ENCODE measurements at places on chromosomes 1 and 21.

DNA sequence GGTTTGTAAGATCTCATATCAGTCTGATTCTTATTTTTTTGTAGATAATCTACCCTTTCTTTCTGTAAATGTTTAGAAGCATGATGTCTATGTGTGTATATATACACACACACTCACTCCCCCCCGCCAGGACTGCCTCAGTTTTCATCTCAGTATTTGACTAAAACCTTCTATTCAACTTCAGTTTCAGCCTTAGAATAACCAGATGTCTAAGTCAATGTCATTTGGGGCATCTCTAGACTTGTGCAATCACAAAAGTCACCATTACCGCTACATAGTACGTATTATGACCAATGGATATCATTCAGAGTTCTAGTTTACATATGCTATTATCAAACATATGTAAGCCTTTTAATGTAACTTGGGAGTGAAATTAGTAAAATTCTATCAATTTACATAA lies 53.3 kb upstream of the BOLA1 start:
- DNase-seq, result no peak

GRCh38 chr1:162029157-162029556 lies 5.5 kb upstream of the OLFML2B start:
- DNase-seq, result no peak

- no peak for DNase-seq
These were observed 25.6 kb downstream of the EYA3 start for GRCh38 chr1:28062806-28063205.

GRCh38 chr1:118244194-118244593 lies 59.2 kb upstream of the SPAG17 start:
- no peak for DNase-seq

DNA sequence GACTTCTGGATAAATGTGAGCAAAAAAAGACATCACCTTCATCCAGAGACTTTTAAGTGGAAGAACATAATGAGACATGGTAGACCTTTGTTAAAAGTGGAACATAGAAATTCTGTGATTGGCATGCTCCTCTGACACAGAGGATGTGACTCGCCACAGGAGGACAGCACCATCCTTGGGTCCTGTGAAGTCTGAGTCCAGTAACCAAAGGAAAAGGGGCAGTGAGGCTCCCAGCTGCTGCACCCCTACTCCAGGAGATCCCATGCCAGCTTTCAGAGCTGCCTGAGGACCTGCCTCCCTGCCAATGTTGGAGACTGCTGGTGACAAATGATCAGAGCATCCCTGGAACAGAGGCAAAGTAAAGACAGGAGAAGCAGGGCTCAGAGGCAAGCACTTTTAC lies 136.2 kb downstream of the BRINP2 start:
- no peak for DNase-seq

- DNase-seq, result no peak
These were observed 1.0 kb downstream of the HPCAL4 start for GRCh38 chr1:39690225-39690624.

- DNase-seq, result no peak
These were observed 10.3 kb upstream of the L1TD1 start for GRCh38 chr1:62184336-62184735.

DNA sequence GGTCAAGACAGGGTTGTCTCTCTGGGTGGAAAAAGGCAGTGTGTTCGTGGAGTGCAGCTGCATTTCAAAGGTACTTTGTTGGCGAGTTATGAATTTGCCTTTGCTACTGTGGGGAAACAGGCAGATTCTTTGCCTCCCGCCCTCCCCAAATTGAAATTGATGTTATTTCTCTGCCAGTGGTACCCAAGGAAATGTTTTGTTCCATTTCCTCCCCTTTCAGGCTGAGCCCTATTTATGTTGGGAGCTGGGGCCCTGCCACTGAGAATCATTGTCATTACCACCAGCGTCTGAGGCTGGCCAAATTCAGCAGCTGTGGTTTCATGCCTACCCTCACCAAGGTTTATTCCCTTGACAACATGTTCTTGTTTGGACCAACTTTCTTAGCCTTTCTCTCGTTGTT lies 48.5 kb upstream of the OLIG2 start:
- no peak for DNase-seq

DNA sequence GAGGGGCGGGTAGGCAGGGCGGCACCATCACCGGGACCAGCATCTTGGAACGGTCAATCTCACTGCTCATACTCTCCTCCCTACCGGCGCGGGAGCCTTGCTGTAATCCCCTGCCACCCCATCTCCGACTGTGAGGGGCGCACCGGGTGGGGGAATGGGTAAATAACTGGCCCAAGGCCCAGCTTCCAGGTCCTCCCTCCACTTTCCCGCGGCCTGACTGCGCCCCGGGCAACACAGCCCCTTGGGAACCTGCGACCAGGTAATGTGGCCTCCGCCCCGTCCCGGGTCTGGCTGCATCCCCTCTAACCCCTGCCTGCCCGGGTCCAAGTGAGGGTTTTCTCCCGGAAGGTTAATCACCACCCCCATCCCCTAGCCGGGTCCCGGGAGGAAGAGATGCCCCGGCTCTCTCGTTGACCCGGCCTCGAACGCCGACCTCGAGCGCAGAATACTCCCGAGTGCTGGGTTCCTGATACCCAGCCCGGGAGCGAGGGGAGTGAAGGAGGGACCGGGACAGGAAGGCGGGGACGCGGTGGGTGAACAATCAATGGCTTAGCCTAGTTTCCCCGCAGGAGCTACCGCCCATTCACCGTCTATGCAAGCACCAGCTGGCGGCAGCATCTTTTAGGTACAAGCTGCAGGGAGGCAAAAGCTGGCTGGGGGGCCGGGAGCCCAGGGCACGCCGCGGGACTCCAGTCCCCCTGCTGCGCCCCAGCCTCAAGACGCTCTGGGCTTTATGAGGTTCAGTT lies 5.9 kb upstream of the LHX9 start:
- no peak for DNase-seq

DNA sequence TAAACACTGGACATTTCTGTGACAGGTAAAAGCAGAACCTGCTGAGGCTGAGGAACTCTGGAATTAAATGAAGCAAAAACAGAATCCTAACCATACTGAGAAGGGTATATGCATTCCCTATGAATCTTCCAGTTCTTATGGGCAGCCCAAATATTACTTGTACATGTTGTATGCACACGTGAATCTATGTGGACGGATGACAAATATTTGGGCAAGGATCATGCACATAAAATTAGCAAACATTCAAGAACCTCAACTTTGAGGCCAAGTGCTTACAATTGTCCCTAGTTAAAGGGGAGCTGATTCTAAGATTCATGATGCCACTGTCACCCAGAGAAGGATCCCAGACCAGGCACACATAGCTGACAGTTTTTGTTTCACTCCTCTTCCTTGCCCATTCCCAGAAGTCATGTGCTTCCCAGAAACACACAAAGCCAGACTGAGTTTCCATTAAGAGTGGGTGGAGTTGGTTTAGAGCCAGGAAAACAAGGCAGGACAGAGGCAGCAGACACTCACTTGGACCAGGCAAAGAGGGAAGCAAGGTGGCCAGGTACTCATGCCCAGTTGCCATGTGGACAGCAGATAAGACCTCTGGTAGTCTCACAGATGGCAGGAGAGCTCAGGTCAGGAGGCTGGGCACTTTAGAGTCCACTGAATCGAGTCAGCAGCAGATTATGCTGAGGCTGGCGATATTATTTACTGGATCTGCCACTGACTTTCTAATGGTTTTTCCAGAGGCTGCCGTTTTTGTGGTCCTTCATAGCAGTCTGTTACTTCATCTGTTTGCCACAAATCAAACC lies 25.6 kb downstream of the AK2 start:
- DNase-seq, result no peak

- DNase-seq, result no peak
These were observed 16.6 kb upstream of the TBX15 start for GRCh38 chr1:119004781-119005180.

- no peak for DNase-seq
These were observed 58.4 kb upstream of the ADARB1 start for GRCh38 chr21:45016031-45016405.

- DNase-seq, result no peak
These were observed 66.7 kb downstream of the XCL1 start for GRCh38 chr1:168643152-168643551.

DNA sequence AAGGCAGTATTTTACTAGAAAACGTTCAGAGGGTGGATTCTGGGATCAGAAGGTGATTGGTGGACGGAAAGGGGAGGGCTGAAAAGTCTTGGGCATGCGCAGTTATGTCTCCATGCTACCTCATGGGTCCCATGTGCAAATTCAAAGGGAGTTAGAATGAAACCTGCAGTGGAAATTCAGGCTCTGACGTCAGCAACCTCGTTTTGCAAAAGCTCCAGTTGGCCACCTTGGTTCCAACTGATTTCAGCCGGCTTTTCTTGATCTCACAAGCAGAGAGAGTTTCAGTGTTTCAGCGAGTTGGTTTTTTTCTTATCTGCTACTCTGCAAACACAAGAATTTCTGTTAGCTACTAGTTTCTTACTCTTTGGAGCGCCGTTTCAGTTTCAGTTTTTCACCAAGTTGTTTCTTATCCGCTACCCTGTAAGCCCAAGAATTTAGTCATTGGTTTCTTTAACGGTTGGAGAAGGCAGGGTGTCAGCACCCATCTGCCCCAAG lies 69.8 kb upstream of the PGBD5 start:
- no peak for DNase-seq

DNA sequence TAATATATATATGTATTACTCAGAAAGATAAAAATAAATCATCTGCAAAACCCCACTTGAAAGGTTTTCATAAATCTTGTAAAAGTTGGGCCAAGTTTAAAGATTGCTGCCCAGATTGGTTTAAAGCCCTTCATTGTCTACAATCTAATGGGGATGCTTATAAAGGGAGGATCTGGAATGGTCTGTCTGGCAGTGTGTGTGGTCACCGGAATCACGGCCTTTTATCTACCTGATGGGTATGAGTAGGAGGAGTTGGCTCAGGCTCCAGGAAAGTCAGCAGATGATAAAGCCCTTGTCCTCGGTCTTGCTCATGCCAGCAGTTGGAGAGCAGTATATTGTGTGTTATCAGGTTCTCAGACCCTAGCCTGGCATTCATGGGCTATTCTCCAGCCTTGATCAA lies 197.7 kb downstream of the ROR1 start:
- DNase-seq, result no peak

DNA sequence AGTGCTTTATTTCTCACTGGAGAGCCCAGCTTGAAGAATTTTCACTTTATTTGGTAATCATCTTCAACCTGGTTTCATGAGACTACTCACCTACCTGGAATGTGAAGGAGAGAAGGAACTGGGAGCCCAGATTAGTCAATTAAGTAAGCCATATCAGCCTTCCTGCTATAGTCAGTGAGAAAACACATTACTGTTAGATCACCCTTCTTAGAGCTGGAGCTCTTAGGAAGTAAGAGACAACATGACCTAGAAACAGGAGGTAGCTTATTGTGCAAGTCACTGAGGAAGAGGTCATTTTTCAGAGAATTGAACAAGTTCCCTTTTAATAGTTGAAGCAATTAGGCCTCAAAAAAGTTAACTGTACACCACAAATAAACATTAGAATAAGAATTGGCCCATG lies 49.2 kb upstream of the TEKT2 start:
- DNase-seq, result no peak

GRCh38 chr1:79082233-79082632 lies 75.7 kb upstream of the ADGRL4 start:
- DNase-seq, result no peak

GRCh38 chr1:18284805-18285537 lies 177.4 kb downstream of the IGSF21 start:
- no peak for DNase-seq

DNA sequence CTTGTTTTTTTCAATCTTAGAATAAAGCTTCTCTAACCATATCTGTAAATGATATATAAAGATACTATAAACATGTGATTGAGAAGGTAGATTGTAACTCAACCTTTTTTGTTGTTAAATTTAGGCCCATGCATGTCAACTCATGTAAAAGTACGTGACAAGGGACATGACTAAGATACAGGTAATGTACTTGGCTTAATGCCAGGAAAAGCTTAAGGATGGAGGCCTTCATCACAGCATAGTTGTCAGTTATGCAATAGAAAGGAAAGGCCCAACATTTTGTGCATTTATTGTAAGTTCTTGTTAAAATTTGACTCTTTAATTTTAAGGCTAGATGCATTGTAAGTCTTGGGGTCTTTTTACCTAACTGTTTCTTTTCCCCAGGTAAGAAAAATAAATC lies 305.1 kb downstream of the LTN1 start:
- no peak for DNase-seq

DNA sequence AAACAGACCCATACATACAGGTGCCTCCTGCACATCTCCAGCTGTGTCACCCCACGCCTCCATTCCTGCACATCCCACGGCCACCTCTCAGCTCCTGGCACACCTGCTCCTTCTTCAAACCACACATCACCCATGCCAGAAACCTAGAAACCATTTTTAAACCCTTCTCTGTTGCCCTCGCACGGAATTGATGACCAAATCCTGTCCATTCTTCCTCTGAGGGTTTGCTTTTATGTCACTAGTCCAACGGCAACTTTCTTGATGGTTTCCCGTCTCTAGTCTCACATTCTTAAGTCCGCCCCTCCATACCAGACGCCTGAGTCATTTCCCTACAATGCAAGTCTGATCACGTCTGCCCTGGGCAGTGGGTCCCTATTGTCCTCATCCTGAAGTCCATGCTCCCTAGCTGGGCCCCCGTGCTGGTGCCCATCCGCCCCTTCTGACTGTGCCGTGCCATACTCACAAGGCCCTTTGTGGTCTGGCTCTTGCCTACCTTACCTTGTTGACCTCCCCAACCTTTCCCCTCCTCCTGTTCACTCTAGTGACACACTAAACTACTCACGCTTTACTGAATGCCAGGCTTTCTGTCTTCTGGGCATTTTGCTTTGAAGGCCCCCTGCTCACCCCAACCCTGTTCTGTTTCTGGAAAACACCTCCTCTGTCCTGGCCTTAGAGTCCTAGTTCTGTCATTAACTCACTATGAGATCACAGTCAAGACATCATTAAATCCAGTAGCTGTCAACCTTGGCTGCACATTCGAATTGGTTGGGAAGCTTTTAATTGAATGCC lies 17.6 kb downstream of the SLC2A1 start:
- no peak for DNase-seq

DNA sequence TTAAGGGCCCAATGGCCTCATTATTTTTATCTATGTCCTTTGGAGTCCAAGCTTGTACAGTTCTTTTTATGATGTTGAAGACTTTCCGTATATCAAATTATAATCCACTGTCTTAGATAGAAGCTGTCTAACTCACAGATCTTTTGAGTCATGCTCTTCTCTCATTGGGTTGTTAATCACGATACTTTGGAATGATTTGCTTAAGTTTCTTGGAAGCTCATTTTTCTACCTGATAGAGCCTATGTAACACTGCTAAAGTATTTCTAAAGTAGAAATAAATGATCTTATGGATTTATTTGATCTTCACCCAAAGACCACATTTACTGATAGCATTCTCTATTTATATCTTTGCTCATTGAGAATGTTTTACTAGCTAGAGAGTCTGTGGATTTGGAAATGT lies 1554.1 kb downstream of the PLA2G4A start:
- DNase-seq, result no peak

GRCh38 chr1:44411861-44412260 lies 6.8 kb downstream of the RNF220 start:
- no peak for DNase-seq

- DNase-seq, result no peak
These were observed 380.6 kb downstream of the SIPA1L2 start for GRCh38 chr1:232249339-232249738.
